Right lung (tissue), 10 donors: ENCODE measurements at places on chromosomes 5 and 9.

DNA sequence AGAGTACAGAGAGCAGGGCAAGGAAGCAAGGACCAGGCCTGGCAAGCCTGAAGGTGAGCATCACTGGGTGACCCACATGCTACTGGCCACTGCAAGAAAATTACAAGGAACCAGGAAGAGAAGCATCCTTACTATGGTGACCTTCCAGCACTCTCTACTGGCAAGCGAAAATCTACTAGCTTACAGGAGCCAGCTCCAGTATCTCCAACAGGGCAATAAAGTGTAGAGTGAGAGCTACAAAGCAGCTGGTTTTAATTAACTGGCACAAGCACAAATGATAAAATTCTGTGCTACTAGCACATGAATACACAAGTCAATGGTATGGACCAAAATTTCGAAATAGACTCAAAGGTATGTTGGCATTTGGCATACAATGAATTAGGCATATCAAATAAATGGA, 113.3 kb upstream of the CAST start:
- no peak for DNase-seq

DNA sequence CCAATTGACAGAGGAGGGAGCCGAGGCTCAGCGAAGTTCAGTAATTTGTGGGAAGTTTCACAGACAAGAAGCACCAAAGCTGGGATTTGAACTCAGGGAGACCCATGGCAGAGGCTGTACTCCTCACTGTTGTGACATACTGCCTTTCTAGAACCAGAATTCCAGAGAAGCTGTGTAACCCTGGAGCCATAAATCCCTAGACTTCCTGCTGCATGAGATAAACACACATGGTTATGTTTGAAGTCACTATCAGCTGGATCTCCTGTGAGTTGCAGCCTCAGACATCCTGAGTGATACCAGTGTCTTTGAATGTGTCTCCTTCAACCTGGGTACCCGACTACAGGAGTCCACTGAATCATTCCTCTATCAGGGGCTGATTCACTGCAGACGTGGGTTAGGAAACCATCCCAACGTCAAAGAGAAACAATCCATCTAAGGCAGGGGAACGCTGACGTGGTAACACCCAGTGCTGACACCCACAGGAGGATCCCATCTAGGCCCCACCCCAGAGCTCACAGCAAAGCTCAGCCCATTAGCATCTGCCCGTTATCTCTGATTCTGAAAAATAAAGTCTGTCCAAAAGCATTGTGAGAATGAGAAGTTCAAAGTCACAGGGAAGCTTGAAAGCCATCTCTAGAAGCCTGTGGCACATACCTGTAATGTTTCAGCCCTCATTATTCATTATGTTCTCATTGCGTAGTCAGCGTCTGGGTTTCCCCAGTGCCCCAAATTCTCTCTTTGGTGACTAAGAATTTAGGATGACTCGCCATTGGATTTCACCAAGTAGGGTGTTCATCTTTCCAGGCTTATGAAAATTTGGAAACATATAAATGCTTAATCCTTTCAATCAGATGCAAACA, 36.3 kb upstream of the BASP1 start:
- DNase-seq, result no peak

DNA sequence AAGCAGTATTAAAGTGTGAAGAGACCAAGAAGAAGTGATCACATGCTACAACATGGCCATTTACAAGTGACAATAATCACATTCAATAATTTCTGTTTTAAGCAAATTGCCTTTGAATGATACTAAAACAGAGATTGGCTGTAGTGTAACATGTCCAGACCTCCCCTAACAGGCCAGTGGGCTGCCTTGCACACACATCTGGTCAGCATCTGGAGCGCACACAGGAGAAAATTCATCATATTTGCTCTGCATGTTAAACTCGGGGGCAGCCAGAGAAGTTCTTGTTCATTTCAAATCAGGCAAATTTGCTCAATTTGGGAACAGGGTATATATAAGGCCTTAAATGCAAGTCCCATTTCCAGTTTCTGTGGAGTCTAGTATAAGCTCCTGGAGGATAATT, 111.1 kb upstream of the FBXL7 start:
- DNase-seq, result no peak

GRCh38 chr9:21549251-21549765, 67.2 kb upstream of the IFNE start:
- peak; percentile 71 for DNase-seq

- DNase-seq, result no peak
These were observed 45.6 kb upstream of the TLE4 start for GRCh38 chr9:79526149-79526672.
